ENCODE measurements at places on chromosomes 5 and 9.

DNA sequence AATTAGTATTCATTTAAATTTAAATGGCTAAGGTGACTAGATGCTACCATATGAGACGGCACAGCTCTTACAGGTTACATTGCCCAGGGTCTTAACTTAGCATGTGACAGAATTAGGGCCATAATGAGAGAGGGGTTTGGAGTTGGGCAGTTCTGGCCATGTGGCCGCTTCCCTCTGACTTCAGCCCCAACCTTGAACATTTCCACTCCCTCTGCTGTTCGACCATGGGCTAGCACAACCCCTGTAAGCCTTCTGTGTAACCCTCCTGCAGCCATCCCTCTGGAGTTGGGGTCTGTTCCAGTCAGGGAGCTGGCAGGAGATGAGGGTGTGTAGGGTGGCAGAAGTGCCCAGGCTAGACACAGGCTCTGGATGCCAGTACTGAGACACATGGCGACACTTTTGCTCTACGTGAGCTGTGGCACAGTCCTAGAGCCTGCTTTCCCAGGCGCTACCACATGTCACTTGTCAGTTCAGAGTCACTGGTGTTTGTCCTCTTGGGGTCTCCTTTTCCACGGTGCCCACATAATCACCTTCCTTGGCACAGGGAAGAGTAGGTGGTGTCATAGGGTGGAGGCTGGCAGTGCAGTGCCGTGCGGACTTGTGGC, 128.7 kb upstream of the PITX1 start:
- DNase-seq: no peak

DNA sequence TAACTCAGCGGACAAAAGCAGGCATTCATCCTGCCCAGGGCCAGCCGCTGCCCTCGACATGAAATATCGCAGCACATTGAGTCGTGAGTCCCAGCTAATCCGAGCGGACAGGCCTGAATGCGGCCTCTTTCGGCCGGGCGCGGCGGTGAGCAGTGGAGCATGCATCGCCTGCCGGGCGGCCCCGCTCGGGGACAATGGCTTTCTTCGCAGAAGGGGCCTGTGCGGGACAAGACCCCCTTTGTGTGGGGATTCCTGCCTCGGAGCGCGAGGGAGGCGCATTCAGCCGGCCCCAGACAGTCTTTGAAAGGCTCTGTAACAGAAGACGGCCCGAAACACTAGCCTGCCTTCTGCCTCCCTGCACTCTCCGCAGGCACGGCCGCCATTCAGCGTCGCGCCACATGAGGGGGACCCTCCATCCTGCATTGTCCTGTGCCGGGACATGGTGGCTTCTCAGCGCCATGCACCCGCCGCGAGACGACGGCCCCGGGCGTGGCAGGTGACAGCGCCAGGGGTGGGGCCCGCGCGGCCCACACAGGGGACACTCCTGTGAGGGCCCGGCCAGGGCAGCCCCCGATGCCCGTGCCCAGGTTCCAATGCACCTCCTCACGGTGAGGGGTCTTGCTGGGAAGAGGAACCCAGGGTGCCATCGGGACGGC, 52.0 kb downstream of the EXD3 start:
- no peak for DNase-seq

DNA sequence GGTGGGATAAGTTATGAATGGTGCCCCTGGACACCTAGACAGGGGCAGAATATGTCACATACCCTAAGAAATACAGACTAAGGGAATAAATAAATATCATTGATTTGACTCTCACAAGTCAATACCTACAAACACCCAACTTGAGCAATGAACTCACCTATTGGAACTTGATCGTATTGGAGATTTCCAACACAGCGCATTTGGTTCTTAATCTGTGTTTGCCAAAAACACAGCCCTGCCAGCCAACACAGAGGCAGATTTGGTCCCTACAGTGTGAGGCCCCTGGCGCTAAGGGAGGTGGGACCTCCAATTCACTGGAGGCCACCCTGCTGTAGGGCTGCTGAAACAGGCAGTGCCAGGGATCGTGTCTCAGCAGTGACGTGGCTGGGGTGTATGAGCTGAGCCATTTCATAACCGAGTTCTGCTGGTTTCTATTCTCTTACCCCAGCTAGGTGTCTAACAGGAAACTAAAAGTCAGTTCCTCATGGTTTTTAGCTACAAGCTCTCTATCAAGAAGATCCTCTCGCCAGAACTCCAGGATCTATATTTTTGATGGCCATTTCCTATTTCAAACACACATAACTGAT, 84.5 kb downstream of the SLC1A1 start:
- no peak for DNase-seq

DNA sequence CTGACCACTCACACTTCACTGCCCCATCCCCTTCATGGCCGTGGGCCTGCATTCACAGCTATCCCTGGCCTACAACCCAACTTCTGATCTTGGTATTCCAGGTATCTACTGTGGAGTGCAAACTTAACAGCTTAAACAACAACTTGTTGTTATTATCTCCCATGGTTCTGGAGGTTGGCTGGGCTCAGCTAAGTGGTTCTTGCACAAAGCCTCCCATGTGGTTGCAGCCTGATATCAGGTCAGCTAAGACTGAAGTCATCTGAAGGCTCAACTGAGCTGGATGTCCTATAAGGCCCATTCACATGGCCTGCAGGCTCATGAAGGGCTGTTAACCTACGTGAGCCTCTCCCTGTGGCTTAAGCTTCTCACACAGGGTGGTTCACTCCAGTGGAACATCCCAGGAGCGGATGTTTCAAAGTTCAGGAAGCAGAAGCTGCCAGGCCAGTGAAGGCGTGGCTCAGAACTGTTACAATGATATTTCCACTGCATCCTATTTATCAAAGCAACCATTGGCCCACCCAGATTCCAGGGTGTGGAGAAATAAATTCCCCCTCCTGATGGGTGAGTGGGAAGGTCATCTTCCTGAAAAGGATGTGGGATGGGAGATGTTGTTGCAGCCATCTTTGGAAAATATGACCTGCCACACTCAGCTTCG, 30.0 kb upstream of the TRIO start:
- no peak for DNase-seq

- DNase-seq: no peak
Measured at GRCh38 chr9:136654820-136655535, 7.7 kb upstream of the EGFL7 start.

- DNase-seq: no peak
Measured at GRCh38 chr5:81788329-81788728, 37.4 kb upstream of the SSBP2 start.

DNA sequence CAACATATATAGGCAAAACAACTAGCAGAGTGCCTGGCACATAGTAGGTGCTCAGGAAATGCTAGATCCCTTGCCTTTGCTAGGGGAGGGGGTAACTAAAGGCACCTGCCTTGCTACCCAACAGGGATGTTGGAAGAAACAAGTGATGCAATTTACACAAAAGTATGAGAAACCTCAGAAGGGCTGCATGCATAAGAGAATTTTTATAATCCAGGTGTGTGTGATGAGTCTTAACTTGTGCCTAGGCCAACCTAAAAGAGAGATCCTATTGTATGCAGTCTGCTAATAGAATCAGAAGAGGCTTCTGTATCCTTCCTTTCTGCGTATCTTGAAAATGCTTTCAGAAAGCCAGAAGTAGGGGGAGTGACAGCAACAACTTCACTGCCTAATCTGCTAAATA, 135.9 kb downstream of the SLIT3 start:
- DNase-seq: no peak

DNA sequence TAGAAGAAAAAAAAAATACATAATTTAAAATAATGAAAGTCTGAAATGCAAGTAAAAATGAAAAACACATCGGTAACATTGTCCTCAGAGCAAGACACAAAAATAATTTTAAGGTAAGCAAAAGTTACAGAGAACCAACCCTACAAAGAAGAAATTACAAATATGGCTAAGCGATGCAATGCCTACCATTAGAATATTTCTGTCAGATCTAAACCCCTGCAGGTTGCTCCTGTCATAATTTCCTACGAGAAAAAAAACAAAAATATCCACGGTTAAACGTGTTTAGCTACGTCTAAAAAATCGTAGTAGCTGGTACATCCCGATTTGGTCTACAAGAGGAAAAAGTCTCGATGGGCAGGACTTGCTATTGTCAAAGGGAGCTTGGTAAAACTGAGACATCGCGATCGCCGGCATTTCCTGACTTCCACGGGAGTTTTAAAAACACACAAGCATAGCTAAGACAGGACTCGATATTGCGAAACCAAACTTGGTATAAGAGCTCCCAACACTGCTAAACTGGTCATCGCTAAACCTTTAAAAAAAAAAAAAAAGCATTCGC, 1.1 kb upstream of the ANXA2R start:
- peak; percentile 24 for DNase-seq

DNA sequence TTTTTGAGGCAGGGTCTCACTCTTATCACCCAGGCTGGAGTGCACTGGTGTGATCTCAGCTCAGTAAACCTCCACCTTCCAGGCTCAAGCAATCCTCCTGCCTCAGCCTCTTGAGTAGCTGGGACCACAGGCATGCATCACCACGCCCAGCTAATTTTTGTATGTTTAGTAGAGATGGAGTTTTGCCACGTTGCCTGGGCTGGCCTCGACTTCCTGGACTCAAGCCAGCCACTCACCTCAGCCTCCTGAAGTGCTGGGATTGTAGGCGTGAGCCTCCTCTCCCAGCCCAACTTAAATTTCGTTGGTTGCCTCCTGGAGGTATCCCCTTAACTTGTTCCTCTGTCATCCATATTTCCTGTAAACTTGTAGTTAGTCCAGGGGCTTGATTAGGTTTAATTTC, 47.2 kb downstream of the RAB24 start:
- no peak for DNase-seq

DNA sequence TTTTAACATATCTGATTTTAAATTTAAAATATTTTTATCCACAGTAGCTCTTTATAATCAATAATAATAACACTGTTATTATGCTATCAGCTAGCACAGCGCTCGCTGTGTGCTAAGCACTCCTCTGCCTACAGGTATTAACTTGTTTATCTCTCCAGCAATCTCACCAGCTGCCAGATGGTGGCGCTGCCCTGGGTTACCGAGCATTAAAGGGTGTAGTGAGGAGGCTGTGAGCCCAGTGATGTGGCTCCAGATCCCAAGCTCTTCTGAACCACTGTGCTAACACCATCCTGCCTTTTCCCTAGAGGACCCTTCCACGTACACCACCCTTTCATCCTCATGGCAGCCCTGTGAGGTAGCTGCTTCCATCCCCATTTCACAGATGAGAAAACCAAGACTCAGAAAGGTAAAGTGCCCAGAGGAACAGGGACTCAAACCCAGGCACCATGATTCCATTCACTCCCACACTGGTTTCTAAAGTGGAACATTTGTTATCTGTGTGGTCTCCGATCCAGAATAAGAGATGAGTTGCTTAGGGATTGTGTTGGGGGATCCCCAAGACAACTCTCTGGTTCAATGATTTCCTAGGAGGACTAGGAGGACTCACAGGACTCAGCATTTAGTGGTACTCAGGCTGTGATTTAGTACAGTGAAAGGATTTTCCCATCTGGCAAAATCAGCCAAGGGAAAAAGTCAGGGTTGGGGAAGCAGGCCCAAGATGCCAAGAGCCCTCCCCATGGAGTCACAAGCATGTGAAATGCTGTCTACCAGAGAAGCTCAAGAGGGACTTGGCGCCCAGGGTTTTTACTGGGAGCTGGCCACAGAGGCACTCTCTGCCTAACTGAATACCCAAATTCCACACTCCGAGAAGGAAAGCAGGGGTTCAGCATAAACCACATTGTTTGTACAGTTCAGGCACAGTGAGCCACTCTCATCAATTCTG, 7.0 kb downstream of the IGFBPL1 start:
- DNase-seq: no peak

- DNase-seq: no peak
Measured at GRCh38 chr9:91119142-91119541, 242.6 kb downstream of the AUH start.

- DNase-seq: no peak
Measured at GRCh38 chr9:10062629-10063395, 550.0 kb downstream of the PTPRD start.

GRCh38 chr5:125778791-125779190, 644.4 kb upstream of the GRAMD2B start:
- no peak for DNase-seq

GRCh38 chr9:13264788-13265187, 14.7 kb downstream of the MPDZ start:
- no peak for DNase-seq

DNA sequence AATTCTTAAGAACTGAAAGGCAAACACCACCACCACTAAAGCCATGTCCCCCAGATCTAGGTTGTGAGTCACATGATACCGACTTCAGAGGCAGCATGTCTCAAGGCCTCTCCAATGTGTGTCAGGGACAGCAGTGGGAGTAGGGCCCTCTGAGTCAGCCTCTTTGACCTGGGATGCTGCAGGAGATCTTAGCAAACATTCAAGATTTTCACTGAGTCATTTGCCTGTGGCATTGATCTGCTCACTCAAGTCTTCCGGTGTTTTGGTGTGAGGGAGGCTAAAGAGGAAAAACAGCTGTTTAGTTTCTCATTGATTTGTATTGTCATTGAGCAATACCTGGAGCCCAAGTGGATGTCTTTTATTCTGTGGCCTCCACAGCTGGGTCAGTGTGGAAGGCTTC, 36.1 kb downstream of the TMC1 start:
- DNase-seq: no peak

- no peak for DNase-seq
Measured at GRCh38 chr5:65292196-65292595, 189.5 kb downstream of the ADAMTS6 start.

DNA sequence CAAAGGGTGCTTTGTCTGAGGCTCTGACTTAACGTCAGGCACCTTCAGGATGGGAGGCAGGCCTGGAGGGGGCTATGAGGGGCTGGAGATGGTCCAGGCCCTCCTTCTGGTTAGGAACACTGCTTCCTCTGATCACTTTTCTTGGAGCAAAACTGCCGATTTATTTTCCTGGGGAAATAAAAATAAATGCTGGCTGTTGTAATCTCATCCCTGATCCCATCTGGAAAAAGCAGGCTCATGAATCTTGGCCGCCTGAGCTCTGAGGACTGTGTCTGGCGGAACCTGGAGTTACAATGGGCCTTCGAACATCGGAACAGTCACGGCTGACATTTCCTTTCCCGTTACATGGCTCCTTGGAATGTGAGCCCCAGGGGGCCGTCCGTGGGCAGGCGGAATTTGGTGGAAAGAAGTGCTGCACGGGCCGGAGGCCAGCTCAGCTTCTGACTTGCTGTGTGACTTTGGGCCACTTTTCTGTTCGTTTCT, 157.8 kb downstream of the RGS3 start:
- no peak for DNase-seq

- DNase-seq: no peak
Measured at GRCh38 chr5:155665361-155665760, 651.8 kb downstream of the KIF4B start.

DNA sequence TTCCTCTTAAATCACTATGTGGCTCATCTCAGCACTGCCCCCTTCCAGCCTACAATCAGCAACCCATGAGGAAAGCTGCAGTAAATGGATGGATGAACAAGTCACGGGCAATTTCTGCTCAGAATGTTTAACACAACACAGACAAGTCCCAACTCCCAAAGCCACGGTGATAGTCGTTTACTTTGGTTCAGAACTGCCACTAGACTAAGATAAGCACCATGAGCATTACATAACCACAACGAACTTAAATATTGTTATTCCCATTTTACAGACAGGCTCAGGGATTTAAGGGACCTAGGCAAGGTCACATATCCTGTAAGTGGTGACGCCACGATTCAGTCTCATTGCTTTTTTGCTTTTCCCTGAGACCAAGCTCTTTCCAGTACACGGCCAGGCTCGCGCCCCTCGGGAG, 2.0 kb upstream of the SMIM27 start:
- DNase-seq: no peak
